T-helper 2 cell treated with Interferon-gamma antibody and Interleukin-4, amounts not matched to agents 5 μg/mL and 100 μg/mL, for 36 hours (primary cell): ENCODE measurements at places on chromosomes 4 and X.
A peak's percentile ranks its signal among the peaks of the same experiment; 100 is the strongest.

GRCh38 chr4:77669946-77670590 is 64.4 kb downstream of the CXCL13 start:
- no peak overlapping the region for H3K4me3 ChIP-seq
- no peaks in the 10 kb centered on the region for H3K4me1 ChIP-seq
- H3K27ac ChIP-seq = no peak overlapping the region
- H3K27me3 ChIP-seq = no peaks in the 10 kb centered on the region

DNA sequence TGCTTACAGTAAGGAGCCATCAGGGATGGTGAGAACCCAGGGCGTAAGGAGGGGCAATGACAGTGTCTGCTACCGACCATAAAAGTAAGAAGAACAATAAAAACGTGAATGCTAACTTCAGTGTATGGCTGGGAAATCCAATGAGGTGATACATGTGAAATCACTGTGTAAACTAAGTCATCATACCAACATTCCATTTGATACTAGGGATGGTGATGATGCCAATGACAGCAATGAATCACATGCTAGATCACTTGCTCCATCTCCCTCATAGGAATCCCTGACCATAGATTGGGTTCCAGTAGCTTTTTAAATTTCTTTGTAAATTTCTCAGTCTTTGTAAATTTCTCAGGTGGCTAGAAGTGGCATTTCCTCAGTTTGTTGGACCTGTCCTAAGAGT is 146.3 kb downstream of the SMIM20 start:
- H3K36me3 ChIP-seq = no peaks in the 10 kb centered on the region
- no peak overlapping the region for H3K4me3 ChIP-seq
- H3K4me1 ChIP-seq = peaks cover 15% of the 10 kb centered on the region
- DNase-seq = no peak
- H3K27me3 ChIP-seq = no peaks in the 10 kb centered on the region

DNA sequence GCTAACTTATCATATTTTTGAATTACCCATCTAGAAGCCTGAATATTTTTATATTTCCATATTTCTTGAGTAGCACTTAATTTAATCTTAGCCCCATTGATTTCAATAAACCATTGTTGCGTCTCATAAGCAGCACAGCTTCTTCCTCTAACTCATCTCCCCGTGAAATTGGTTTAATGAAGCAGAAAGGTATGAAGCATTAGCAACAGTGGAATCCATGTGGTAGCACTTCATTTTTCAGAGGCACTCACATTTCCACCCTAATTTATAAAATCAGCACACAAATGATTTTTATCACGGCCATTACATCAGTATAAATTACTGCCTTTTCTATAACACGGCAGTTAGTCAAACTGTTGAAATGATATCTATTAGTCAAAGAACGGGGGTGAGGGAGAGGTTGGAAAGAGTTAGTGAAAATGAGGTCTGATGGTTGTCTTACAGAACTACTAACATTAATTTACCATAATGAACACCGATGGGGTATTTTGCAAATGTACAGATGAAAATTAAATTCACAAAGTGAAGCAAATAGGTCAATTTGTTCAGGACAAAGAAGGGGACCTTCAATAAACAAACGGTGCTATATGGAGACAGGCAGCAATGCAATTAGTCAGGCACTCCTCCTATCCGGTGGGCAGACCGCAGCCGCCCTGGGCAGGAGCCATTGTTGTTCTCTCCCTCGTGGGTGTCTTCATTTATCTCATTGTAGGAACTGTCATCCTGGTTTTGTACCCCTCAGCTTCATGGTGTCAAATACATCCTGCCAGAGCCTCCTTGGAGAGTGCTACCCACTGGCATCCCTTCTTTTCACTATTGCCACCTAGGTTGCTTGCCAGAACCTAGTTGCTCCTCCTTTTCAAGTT is 205.7 kb downstream of the SOX3 start:
- no peak overlapping the region for H3K4me3 ChIP-seq
- DNase-seq = no peak
- H3K27me3 ChIP-seq = no peaks in the 10 kb centered on the region
- no peaks in the 10 kb centered on the region for H3K4me1 ChIP-seq

DNA sequence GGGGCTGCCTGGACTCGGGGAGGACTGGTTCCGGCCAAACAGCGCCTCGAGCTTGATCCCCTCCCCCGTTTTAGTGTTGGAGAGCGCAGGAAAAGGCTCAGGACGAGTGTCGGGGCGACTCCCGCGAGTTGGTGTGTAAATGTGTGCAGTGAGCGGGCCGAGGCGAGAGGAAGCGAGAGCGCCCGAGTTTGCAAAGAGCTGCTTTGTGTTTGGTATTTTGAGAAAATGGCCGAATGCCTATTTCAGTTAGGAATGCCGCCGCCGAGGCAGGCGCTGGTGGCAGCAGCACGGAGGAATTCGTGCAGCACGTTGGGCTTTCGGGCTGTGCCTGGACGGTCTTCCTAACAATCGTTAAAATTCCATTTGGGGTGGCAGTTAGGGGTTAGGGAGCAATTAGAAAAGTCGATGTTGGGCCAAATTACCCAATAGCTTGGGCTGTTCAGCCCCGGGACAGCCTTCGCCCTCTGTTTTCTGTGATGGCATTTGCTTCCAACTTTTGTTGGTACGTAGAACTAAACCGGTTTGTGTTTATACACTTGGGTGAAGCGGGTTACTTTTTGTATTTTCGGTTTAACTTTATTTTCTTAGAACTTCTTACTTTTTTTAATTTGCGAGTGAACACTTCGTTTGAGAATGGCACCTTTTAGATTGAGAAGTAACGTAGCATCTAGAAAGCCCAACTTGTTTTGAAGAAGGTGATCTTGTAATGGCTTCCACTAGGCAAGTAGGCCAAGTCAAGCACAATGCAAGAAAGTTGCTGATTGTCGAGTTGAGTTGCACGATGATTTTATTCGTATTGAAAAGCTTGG is 1.6 kb downstream of the REST start:
- H3K27me3 ChIP-seq = peaks cover 14% of the 10 kb centered on the region
- no peak for DNase-seq
- peak overlapping the region; percentile 96 for H3K4me3 ChIP-seq
- peaks cover 18% of the 10 kb centered on the region for H3K36me3 ChIP-seq
- H3K4me1 ChIP-seq = peaks cover 36% of the 10 kb centered on the region
- H3K27ac ChIP-seq = peak overlapping the region; percentile 96

GRCh38 chrX:16033331-16033730 is 90.0 kb upstream of the GRPR start:
- H3K27me3 ChIP-seq = peaks cover 14% of the 10 kb centered on the region
- no peak for DNase-seq
- H3K4me3 ChIP-seq = no peak overlapping the region
- no peaks in the 10 kb centered on the region for H3K4me1 ChIP-seq

DNA sequence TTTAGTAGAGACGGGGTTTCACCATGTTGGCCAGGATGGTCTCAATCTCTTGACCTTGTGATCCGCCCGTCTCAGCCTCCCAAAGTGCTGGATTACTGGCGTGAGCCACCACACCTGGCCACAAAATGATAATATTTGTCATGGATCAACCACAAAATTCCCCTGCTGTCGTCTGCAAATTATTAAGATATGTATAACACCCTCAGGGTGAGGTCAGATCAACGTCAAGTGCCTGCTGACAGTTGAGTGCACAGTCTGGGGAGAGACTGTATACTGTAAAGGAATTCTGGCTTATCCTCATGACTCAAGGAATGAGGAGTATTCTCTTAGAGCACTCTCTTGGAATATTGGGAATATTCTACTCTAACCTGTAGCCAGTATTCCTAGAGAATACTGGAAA is 11.2 kb downstream of the EPGN start:
- H3K27me3 ChIP-seq = peaks cover 20% of the 10 kb centered on the region
- DNase-seq = no peak
- H3K36me3 ChIP-seq = no peaks in the 10 kb centered on the region
- H3K4me3 ChIP-seq = no peak overlapping the region
- no peaks in the 10 kb centered on the region for H3K4me1 ChIP-seq

GRCh38 chr4:20565075-20565721 is 135.1 kb upstream of the PACRGL start:
- H3K36me3 ChIP-seq = no peaks in the 10 kb centered on the region
- no peak overlapping the region for H3K4me3 ChIP-seq
- no peaks in the 10 kb centered on the region for H3K27me3 ChIP-seq
- no peaks in the 10 kb centered on the region for H3K4me1 ChIP-seq

GRCh38 chrX:20263474-20263873 is 3.2 kb downstream of the RPS6KA3 start:
- H3K4me3 ChIP-seq = peak overlapping the region; percentile 74
- no peaks in the 10 kb centered on the region for H3K27me3 ChIP-seq
- DNase-seq = no peak
- H3K4me1 ChIP-seq = peaks cover 27% of the 10 kb centered on the region
- peaks cover 15% of the 10 kb centered on the region for H3K36me3 ChIP-seq

DNA sequence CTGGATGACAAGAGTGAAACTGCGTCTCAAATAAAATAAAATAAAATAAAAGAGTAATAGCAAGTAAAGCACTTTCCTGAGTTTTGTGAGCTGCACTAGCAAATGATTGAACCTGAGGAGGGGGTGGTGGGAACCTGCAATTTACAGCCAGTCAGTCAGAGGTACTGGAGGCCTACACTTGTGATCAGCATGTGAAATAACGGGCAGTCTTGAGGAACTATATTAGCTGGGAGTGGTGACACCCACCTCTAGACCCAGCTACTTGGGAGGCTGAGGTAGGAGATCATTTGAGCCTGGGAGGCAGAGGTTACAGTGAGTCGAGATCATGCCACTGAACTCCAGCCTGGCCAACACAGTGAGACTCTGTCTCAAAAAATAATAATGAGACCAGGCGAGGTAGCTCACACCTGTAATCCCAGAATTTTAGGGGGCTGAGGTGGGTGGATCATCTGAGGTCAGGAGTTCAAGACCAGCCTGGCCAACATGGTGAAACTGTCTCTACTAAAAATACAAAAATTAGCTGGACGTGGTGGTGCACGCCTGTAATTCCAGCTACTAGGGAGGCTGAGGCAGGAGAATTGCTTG is 537.1 kb upstream of the HTR2C start:
- no peaks in the 10 kb centered on the region for H3K27me3 ChIP-seq
- no peak for DNase-seq
- H3K4me3 ChIP-seq = no peak overlapping the region
- H3K4me1 ChIP-seq = no peaks in the 10 kb centered on the region
- H3K27ac ChIP-seq = no peak overlapping the region

DNA sequence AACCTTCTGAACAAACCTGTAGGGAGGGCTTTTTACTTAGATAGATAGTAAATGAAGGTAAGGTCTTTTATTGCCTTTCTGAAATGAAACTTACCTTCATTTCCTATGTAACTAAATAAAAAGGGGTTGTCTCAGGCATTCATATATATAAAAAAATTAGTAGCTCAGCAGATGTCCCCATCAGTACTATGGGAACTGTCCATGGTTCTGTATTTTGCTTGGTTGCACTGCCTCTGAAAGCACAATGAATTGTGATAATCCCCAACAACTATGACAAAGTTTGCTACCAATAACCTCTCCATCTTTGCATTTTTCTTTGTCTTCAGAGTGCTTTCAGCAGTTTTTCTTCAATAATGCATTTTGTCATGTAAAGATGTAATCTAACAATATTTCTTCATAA is 222.4 kb downstream of the SLIT2 start:
- DNase-seq = no peak
- H3K36me3 ChIP-seq = no peaks in the 10 kb centered on the region
- no peak overlapping the region for H3K4me3 ChIP-seq
- H3K4me1 ChIP-seq = no peaks in the 10 kb centered on the region
- no peak overlapping the region for H3K27ac ChIP-seq

DNA sequence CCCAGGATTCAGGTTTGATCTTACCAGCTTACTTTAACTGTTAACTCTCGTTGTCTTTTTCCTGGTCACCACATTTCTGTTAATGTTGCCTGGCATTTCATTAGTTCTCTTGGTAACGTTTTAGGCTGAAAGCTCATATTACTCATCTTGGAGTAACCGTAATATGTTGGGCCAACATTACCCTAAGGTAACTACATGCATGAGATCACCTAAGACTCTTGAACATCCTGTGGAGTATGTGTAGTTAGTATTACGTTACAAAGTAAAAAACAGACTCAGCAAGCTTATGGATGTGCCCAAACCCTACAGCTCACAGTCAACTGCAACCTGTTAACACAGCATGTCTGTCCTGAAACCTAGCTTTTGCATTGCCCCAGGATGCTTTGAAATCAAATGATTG is 203.3 kb upstream of the HS3ST1 start:
- H3K27me3 ChIP-seq = peaks cover 2% of the 10 kb centered on the region
- DNase-seq = no peak
- H3K36me3 ChIP-seq = no peaks in the 10 kb centered on the region
- no peak overlapping the region for H3K4me3 ChIP-seq
- H3K27ac ChIP-seq = no peak overlapping the region

- H3K4me1 ChIP-seq = peaks cover 24% of the 10 kb centered on the region
- peak overlapping the region; percentile 33 for H3K27ac ChIP-seq
- no peaks in the 10 kb centered on the region for H3K36me3 ChIP-seq
Observed at GRCh38 chr4:95248720-95249425, 299.9 kb downstream of the UNC5C start.

DNA sequence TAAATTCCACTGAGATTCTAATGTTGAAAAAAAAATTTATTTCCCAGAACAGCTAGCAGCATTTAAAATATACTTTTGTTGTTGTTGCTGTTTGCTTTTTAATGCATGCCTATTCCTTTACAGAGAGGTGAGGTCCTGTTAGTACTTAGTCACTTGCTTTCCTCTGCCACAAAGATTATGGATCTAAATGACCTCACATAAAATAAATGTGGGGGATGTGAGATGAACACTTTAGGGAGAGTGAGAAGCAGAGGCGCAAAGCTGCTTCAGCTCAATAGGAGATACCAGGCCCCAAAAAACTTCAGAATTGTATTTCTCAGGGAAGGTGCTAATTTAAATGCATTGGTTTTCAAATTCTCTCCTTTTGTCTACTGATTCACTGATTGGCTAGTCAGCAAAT is 4.0 kb downstream of the LDB2 start:
- H3K4me1 ChIP-seq = peaks cover 38% of the 10 kb centered on the region
- no peaks in the 10 kb centered on the region for H3K36me3 ChIP-seq
- peaks cover 22% of the 10 kb centered on the region for H3K27me3 ChIP-seq
- H3K4me3 ChIP-seq = no peak overlapping the region
- no peak for DNase-seq

GRCh38 chrX:103635436-103635835 is 6.7 kb downstream of the TCEAL1 start:
- H3K27ac ChIP-seq = no peak overlapping the region
- H3K27me3 ChIP-seq = peaks cover 2% of the 10 kb centered on the region
- DNase-seq = no peak
- no peaks in the 10 kb centered on the region for H3K4me1 ChIP-seq

DNA sequence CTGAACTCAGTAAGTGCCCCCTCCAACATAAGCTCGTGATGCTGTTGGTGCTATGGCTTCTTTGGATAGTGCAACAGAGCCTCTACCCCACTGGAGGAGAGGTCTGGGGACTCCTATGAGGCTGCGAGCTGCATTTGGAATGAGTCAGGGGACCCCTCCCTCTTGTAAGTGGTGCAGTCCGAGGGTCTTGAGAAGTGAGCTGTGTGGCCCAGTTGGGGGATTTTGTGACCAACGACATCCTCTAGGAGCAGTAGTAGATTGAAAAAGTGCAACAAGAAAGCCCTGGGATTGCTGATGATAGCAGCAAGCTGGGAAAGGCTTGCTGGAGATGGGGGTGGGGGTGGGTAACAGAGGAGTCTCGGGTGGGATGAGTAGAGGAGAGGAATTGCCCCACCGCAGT is 3.1 kb downstream of the FRMPD3 start:
- no peak overlapping the region for H3K27ac ChIP-seq
- no peak for DNase-seq
- no peak overlapping the region for H3K4me3 ChIP-seq
- H3K36me3 ChIP-seq = no peaks in the 10 kb centered on the region
